ENCODE measurements at places on chromosomes 7 and 10. TPM values are rescaled to one million over a fixed set of nuclear protein-coding genes. Genes with fewer than 3 reads are reported as not detected.

Gene EEPD1
- 2.1 TPM for total RNA-seq

Gene AASS
- total RNA-seq, result 11.3 TPM

Gene SRRM3
- total RNA-seq, result 1.7 TPM

Gene HOXA6
- 8.1 TPM for total RNA-seq

Gene GDF2
- total RNA-seq, result not detected

Gene CNPY1
- not detected for total RNA-seq

Gene FAM25C
- not detected for total RNA-seq

Gene KIFBP
- 57.6 TPM for total RNA-seq

Gene MEIG1
- not detected for total RNA-seq

Gene NUDT5
- total RNA-seq, result 164 TPM

Gene SVIL
- 70.1 TPM for total RNA-seq

Gene CAMK1D
- total RNA-seq, result 10.9 TPM

Gene TUBAL3
- 0.39 TPM for total RNA-seq

Gene TMEM106B
- total RNA-seq, result 38.6 TPM

Gene TLL2
- 0.14 TPM for total RNA-seq

Gene GJD4
- total RNA-seq, result not detected

Gene GIMAP4
- total RNA-seq, result not detected

Gene ASZ1
- total RNA-seq, result not detected

Gene CLCN1
- 1.9 TPM for total RNA-seq

Gene LBX1
- total RNA-seq, result not detected

Gene C10orf67
- not detected for total RNA-seq
